NCI-H510A treated with DMSO at 0.1 percent for 48 hours (cell line): ENCODE measurements at places on chromosomes 6 and 20.

GRCh38 chr20:17358854-17359253 lies 132.0 kb downstream of the PCSK2 start:
- no peak for DNase-seq

GRCh38 chr6:91562955-91563354 lies 976.1 kb upstream of the MAP3K7 start:
- no peak for DNase-seq

DNA sequence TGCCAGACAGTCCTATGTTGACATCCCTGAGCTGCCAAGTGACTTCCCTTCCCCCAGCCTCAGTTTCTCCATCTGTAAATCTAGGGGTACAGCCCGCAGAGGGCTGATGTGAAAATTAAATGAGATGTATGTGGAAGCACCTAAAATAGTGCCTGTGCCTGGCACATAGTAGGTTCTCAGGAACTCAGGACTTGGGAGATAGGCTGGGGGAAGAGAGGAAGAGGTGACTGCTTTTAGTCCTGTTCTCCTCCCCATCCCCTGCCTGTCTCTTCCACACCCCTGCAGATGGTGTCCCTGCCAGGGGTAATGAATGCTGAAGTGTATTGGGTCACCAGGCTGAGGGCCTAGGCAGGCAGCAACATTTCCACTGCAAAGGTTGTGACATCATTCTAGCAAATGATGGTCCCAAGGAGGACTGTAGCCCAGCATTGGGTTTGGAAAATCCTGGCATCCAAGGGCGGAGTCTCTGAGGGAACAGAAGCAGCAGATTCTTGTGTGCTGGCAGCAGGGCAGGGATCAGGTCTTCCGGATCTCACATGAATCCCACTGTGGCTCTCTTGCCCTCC lies 1.8 kb downstream of the SNPH start:
- DNase-seq, result no peak

- DNase-seq, result no peak
These were observed 82.7 kb upstream of the CARMIL1 start for GRCh38 chr6:25196464-25196863.

DNA sequence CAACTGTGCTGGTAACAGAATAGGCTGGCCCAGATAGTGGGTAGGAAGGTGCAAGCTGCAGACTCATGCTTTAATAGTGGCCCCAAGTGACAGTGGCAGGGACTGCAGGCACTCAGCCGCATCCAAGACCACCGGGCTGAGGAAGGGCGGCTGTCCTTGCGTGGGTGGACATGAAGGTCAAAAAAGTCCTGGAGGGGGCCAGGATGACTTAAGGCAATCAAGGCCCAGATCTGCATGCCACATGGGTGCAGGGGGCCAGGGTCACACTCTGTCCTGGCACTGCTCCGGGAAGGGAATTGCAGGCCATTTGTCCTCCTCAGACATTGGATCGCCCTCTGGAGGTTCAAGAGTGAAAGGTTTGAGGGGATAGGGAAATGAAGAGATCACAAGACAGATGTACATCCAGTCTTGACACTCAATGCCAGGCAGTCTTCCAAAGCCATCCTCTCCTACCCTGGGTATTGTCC lies 10.4 kb upstream of the VNN2 start:
- no peak for DNase-seq
